ENCODE measurements at places on chromosomes 12 and 14. TPM values are rescaled to one million over a fixed set of nuclear protein-coding genes. Genes with fewer than 3 reads are reported as not detected.
A peak's percentile ranks its signal among the peaks of the same experiment; 100 is the strongest.

The RAD9B gene
- not detected for total RNA-seq

DNA sequence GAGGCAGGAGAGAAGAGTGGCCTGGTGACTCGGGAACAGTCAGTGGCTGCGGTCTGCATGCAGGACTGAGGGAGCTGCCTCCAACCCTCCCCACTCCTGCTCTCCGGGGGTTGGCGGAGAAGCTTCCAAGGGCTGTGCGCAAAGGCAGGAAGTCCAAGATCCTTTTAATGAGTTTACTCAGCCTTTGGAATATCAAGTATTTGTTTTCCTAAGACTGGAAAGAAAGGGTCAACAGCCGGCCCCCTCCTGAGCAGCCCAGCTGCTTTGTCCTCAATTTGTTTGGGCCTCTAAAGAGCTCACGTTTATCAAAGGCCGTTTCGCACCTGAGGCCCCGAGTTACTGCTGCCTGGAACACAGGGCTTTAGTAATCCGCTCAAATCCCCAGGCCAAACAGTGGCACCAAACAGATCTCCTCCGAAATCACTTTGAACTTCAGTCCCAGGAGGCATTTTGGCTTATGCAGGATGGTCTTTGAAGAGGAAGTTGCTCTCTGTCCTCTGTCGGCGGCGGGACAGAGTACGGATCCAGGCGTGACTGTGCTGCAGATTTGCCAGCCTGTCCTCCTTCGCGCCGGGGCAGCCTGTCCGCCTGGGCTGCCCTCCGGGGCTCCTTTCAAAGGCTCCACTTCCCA lies 117.2 kb upstream of the FZD10 start:
- no peak for DNase-seq
- peaks cover 38% of the 10 kb centered on the region for H3K27me3 ChIP-seq
- H3K4me3 ChIP-seq: no peak overlapping the region
- H3K36me3 ChIP-seq: no peaks in the 10 kb centered on the region
- H3K27ac ChIP-seq: no peak overlapping the region

The ACTN1 gene
- total RNA-seq: 117 TPM

- no peaks in the 10 kb centered on the region for H3K27me3 ChIP-seq
- no peak for DNase-seq
- H3K36me3 ChIP-seq: peaks cover 6% of the 10 kb centered on the region
- H3K4me3 ChIP-seq: no peak overlapping the region
- H3K27ac ChIP-seq: no peak overlapping the region
Measured at GRCh38 chr14:32109676-32110547, 32.8 kb downstream of the ARHGAP5 start.

- no peaks in the 10 kb centered on the region for H3K27me3 ChIP-seq
- no peak overlapping the region for H3K4me3 ChIP-seq
- DNase-seq: no peak
- H3K4me1 ChIP-seq: no peaks in the 10 kb centered on the region
Measured at GRCh38 chr12:21026302-21026701, 104.7 kb upstream of the SLCO1B1 start.

DNA sequence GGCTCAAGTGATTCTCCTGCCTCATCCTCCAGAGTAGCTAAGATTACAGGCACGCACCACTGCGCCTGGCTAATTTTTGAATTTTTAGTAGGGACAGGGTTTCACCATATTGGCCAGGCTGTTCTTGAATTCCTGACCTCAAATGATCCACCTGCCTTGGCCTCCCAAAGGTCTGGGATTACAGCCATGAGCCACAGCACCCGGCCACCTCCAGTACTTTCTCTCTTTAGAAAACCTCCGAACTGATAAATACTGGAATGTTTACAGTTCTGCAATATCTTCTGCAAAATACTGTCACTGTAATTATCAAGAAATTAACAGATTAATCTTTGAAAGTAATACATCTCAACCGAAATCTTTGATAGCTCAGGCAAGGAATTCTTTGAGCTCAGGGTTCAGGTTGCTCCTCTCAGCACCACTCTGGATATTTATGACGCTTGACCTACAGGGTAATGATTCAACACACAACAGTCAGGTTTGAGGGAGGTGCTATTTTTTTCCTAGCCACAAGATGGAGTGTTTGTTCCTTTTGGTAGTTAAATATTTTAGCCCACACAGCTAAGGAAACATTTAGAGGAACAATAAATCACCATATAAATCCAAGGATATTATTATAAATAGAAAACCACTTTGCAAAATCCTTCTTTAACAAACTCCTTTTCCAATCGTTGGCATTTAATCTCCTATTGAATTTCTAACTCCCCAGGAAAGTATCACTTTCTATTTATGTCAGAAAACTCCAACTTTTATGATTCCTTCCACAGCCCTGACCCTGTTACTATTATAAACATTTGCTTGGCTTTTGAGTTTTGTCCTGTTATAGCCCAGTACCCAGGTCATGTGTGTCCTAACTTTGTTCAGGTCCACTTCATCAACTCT lies 48.6 kb upstream of the GTF2A1 start:
- H3K4me1 ChIP-seq: peaks cover 17% of the 10 kb centered on the region
- H3K27me3 ChIP-seq: no peaks in the 10 kb centered on the region
- no peak for DNase-seq
- H3K36me3 ChIP-seq: peaks cover 9% of the 10 kb centered on the region
- no peak overlapping the region for H3K27ac ChIP-seq
- no peak overlapping the region for H3K4me3 ChIP-seq

DNA sequence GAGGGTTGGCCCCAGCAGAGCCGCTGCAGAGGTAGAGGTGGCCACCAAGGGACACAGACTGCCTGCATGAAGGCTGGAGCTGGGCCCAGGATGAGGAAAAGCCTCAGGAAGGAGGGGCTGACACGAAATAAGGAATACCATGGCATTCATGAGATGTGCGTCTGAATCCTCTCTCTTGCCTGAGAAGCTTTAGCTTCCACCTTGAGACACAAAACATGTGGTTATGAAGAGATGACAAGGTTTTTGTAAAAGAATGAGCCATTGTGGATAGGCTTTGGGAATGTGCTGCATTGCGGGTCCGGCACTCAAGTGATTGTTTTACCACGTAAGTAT lies 82.7 kb downstream of the DAD1 start:
- no peak overlapping the region for H3K4me3 ChIP-seq
- H3K4me1 ChIP-seq: peaks cover 28% of the 10 kb centered on the region
- H3K27me3 ChIP-seq: no peaks in the 10 kb centered on the region

GRCh38 chr14:98006008-98006407 lies 1208.8 kb downstream of the VRK1 start:
- DNase-seq: no peak
- H3K4me3 ChIP-seq: no peak overlapping the region
- no peak overlapping the region for H3K27ac ChIP-seq
- H3K27me3 ChIP-seq: no peaks in the 10 kb centered on the region

The CFAP251 gene
- total RNA-seq: 2.3 TPM

DNA sequence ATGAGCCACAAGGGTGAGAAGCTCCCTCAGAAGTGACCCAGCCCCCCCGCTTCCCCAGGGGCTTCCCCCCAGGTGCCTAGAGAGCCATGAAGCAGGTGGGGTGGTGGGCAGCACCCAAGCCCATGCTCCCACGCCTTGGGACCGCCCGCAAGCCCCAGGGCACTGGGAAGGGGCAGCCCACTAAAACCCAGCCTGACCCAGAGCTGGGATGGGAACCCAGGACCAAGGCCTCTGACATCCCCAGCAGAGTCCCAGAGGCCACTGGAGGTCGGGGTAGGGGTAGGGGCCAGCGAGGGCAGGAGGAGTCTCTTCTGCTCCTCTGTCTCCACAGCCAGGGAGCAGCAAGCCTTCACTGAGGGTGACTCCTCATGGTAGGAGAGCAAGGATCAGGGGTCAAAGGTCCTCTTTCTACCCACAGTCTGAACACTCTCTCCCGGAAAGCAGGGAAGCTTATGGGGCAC lies 86.5 kb upstream of the ZFP36L1 start:
- DNase-seq: peak; percentile 52
- H3K36me3 ChIP-seq: peaks cover 99% of the 10 kb centered on the region
- no peaks in the 10 kb centered on the region for H3K27me3 ChIP-seq

The HOXC12 gene
- total RNA-seq: 6.8 TPM

DNA sequence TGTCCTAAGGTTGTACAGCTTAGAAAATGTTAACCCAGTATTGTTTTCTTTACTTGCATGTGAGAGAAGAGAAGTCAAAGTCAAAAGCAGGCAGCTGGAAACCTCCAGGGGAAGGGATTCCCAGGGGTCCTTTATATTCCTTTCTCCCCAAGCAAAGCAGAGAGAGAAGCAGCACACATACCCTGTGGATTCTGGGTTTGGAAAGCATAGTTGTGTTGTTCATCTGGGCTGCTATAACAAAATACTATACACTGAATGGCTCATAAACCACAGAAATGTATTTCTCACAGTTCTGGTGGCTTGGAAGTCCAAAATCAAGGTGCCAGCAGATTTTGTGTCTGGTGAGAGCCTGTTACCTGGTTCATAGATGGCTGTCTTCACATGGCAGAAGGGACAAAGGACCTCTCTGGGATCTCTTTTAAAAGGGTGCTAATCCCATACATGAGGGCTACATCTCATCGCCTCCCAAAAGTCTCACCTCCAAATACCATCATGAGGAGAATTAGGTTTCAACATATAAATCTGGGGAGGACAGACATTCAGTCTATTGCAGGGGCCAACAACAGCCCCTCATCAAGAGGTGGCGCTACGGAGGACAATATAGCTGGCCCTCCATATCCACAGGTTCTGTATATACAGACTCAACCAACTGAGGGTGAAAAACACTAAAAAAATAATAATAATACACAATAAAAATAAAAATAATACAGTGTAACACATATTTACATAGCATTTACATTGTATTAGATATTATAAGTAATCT lies 19.3 kb upstream of the PCNX1 start:
- no peak overlapping the region for H3K27ac ChIP-seq
- no peaks in the 10 kb centered on the region for H3K4me1 ChIP-seq
- no peaks in the 10 kb centered on the region for H3K27me3 ChIP-seq

DNA sequence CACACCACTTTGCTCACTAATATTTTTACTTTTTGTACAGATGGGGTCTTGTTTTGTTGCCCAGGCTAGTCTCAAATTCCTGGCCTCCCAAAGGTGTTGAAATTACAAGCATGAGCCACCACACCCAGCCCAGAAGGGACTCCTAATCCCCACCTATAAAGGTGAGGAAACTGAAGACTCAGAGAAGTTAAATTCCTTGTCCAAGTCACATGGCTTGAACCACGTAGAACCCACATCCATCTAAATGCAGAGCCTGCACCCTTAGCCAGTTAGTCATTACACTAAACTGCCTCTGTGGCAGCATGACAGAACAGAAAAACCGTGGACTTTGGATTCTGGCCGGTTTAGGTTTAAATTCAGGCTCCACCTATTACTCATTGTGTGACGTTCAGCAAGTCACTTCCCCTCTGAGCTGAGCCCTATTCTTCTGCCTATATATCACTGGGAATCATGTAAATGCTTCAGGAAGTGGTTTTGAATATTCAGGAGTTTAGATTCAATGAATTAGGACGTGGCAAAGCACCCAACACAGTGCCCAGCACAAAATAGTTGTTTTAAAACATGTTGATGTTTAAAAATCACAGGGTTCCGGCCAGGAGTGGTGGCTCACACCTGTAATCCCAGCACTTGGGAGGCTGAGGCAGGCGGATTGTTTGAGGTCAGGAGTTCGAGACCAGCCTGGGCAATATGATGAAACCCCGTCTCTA lies 3.0 kb upstream of the CORO1C start:
- H3K27ac ChIP-seq: peak overlapping the region; percentile 45
- no peaks in the 10 kb centered on the region for H3K27me3 ChIP-seq
- peaks cover 29% of the 10 kb centered on the region for H3K4me1 ChIP-seq
- H3K4me3 ChIP-seq: no peak overlapping the region
- DNase-seq: no peak

GRCh38 chr12:91630083-91630482 lies 447.5 kb upstream of the DCN start:
- no peak for DNase-seq
- no peaks in the 10 kb centered on the region for H3K4me1 ChIP-seq
- H3K4me3 ChIP-seq: no peak overlapping the region
- no peak overlapping the region for H3K27ac ChIP-seq

The CLEC4E gene
- not detected for total RNA-seq

Measured in suprapubic skin (tissue), 4 donors.